ENCODE measurements at places on chromosomes 7 and 10. TPM values are rescaled to one million over a fixed set of nuclear protein-coding genes. Genes with fewer than 3 reads are reported as not detected.
A peak's percentile ranks its signal among the peaks of the same experiment; 100 is the strongest.

DNA sequence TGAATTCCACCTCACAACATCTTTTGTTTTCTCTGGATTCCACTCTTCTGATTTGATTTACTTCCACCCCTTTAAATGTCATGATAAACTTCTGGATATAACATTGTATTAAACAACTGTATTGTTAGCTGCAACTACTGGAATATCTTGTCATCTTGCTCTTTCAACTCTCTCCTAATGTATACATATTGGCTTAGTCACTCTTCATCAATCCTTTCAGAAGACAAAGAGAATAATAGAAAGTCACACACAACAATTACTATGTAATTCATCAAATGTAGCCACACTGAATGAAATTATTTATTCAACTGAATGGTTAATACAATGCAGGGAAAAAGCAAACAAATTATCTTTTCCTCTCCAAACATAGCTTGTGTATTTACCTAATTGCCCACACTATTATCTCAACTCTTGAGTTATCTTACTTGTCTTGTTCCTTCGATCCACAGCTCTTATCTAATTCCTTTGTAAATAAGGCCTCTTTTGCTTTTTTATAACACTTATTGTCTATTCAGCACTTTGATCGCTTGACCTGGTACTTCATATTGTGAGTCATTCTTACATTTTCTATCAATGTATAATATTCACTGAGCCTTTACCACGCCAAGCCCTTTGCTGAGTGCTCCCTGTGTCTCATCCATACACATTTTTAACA lies 16.7 kb downstream of the SEMA3A start:
- no peak for DNase-seq

DNA sequence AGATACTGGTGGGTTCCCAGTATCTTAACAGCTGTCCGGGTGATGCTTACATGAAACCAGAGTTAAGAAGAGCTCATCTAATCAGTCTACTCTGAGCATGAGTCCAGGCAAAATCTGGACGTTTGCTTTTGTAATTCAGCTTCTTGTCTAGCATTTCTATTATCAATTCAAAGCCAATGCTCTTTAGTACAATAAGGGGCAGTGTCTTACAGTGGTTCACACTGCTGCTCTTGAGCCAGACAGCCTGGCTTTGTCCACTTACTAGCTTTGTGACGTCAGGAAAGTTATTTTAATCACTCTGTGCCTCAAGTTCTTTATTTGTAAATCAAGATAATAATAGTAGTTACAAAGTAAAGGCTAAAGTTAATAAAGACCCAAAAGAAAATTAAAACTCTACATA lies 227.3 kb upstream of the TCF7L2 start:
- DNase-seq, result no peak

DNA sequence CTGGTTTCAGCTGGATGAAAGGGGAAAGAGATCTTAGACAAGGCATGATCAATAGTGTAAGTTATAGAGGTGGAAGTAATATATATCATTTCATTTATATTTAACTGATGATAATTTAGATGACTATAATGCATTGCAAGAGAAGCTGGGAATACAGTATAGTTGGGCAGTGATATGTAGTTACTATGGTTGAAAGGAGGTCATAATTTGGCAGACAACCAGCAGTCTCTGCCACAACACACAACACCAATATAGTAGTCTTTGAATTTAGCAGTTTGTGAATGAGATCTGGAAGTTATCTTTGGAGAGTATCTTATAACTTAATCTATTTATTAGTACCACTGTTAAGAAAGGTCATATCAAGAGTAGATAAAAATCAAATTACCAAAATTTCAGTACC lies 39.9 kb downstream of the TAX1BP1 start:
- no peak for DNase-seq

DNA sequence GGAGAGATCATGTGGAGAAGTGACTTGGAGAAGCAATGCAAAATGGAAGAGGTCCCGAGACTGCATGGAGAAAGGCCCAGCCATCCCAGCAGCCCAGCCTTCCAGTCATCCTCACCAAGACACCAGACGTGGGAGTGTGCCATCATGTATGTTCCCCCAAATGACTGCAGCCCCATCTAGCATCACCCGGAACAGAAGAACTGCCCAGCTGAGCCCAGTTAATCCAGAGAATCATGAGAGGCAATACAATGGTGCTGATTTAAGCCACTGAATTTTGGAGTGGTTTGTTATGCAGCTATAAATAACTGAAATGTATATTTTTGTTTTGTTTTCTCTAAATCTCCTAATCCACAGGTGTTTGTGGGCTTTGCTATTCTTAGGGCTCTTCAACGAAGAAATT lies 22.5 kb upstream of the VCL start:
- no peak for DNase-seq

DNA sequence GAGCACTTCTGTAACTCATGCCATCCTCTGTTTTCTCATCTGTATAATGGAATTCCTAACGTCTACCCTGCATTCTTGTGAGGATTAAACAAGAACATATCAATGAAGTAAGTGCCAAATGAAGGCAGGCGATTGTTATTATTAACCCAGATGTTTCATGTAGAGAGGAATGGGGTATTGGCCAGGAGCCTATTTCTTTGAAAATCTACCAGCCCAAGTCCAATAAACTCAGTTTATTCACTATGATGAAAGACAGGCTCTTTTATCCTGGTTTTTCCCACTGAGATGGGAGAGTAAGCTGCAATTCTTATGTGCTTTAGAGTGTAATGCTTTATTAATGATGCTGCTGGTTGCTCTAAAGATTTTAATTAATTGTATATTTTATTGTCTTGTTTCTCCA lies 9.6 kb downstream of the CTTNBP2 start:
- no peak for DNase-seq

DNA sequence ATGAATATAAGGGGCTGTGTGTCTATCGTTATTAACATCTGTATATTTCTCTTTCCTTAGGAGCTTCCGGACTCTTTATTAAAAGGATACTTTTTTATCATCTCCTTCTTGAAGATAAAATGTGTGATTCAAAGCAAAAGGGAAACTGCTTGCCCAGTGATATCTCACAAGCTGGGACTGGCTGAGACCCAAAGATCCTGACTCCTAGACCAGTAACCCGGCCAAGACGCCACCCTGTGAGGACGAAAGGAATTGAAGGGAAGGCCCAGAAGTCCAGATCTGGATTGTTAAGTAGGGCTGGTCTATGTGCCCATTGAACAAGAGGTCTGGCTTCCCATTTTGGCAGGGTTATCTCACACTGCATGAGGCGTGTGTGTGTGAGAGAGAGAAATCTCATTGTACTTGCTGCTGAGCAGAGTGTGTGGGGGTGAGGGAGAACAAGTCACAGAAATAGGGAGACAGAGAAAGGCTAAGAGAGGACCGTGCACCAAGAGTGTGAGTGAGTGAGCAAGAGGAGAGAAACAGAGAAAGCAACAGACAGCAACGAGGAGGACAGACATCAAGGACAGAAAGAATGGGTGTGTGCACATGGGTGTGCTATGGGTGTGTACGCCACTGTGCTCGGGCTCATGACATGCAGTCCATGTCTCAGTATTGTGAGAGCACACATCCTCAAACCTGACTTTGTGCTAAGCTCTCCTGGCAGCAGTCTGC lies 75.4 kb downstream of the PLXNA4 start:
- DNase-seq, result no peak

DNA sequence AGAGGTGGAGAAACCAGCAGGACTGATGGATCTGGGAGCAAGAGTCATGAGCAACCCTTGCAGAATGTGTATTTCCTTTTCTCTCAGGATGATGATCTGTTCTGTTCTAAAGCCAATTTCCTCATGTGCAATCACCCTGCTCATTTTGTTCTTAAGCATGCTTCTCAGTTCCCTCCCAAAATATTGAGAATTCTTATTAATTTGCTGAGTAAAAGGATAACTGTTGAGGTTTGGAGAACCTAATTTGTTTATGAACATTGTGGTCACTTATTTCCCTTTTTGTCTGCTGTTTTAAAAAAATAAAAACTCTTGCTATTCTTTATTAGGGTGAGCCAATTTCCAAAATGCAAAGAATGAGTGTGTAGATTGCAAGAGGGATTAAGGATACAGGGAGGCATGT lies 106.8 kb downstream of the APBB1IP start:
- DNase-seq, result no peak

DNA sequence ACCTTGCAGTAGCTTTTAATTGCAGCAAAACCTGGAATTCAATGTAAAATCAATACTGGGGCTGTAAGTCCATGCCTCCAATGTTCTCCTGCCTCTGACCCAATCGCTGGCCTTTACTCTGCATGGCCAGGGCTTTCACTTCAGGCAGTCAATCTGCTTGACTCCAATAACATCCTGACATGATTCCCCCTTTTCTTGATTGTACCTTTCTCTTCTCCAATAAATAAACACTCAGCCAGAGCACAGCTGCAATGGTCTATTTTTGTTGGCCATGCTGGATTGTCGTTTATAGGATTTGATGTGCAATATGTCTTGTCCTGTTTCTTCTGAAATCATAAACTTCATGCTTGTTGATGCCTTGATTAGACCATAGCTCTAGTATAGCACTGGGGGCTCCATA lies 97.8 kb upstream of the COL1A2 start:
- DNase-seq, result no peak

DNA sequence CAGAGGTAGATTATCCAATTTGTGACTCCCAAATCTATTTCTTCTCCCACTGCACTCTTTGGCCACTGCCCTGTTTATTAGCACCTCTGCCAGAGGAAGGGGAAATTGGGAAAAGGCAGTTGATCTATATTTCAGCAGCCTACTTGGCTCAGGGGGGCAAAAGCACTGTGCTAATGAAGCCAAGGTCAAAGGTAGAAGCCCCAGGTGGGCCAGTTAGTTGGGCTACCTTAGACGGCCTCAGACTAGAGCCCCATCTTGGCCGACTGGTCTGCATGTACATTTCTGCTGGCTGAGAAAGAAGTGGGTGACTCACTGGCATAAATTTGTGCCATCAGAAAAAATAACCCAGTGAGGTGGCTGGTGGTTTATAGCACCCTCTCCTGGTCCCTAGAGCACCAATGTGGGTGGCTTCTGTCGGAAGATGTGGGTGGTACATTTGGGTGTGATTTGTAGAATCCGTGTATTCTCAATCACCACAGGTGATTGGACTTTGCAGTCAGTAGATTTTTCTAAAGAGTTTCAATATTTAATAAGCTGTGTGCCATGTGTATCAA lies 293.3 kb upstream of the MKI67 start:
- DNase-seq, result no peak

The IL2RA gene
- total RNA-seq, result 15.1 TPM

DNA sequence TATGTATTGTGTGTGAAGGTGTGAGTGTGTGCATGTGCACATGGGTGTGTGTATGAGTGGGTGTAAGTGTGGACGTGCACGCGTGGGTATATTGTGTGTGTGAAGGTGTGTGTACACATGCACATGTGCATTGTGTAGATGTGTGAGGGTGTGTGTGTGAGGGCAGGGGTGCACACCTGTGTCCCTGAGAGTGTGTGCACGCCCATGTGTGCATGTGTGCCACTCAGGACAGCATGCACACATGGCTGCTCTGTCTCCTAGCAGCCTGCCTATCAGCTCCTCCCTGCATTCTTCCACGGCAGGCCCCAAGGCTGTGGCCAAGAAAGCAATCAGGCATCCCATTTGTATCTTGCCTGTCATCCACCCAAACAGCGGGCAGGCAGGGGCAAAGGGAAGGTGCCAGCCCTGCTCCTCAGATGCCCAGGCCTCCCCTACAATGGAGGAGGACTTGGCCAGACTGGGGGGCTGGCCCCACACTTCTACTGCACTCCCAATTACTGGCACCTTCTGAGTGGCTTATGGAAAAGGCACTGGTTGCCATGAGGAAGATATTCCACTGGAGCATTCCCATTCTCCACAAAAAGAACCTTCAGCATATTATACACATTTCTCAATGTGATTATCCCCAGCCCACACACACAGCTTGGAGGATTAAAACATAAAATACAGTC lies 380.4 kb upstream of the ZMIZ1 start:
- no peak for DNase-seq

The MOGAT3 gene
- not detected for total RNA-seq

GRCh38 chr7:30135301-30136116 lies 723 bp downstream of the MTURN start:
- DNase-seq, result peak; percentile 53

DNA sequence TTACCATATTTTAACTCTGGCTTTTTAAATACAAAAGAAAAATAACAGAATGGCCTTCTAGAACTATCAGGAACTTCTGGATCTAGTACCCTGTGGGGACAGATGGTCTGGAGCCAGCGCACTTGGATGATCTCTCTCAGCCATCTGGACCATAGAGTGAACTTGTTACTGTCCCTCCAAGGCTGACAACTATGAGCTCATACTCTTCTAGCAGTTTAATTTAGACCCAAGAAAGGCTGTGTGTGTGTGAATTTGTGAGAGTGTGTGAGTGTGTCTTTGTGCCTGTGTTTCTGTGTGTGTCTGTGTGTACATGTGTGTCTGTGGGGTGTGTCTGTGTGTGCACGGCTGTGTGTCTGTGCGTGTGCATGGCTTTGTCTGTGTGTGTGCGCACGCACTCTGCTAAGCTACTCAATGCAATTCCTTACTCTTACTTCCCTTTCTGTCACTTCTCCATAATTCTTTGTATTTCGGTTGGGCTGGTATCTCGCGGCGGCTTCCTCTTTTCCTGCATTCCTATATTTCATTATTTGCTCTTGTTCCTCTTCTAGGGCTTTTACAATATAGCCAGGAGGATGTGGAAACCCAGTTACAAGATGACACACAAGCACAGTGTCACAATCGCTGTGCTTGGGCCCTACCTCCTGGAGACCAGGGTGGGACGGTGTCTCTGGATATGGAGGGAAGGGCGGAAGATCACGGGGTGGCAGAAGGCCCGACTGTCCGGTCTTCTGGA lies 51.9 kb downstream of the IKZF1 start:
- DNase-seq, result no peak

DNA sequence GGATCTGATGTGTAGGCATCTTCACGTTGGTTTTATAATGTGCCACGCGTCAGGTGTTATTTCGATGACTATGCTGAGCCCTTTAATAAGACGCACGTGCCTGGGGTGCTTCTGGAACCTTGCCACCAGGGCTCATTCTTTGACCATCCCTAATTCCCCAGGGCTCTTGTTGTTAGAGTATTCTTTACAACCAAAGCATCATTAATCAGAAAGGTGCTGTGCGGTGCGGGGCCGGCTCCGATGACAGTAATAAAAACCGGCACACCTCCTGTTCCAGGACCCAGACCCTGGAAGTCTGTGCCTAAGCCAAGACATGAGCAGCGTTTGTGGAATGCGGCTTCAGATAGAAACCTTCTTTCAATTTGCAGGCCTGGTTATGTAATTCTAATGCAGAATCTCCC lies 58.4 kb downstream of the MGMT start:
- no peak for DNase-seq

DNA sequence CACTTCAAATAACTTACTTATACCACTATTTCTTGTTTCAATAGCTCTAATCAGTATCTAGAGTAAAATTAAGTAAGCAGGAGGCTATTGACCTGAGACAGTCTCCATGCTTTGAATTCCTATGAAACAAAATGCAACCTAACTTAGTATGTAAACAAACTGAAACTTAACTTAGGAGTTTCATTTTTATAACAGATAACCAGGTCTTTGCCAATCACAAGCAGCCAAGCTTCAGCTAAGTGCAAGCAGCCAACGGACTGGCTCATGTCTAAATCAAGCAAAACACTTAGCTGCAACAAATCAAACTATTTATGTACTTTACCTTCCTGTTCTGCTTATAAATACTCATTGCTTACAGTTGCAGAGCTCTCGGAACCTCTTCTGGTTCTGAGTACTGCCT lies 4.4 kb upstream of the GSTK1 start:
- peak; percentile 28 for DNase-seq

Measured in CD4-positive, alpha-beta memory T cell (primary cell).